ENCODE measurements at places on chromosomes 12 and 14. TPM values are rescaled to one million over a fixed set of nuclear protein-coding genes. Genes with fewer than 3 reads are reported as not detected.
A peak's percentile ranks its signal among the peaks of the same experiment; 100 is the strongest.

DNA sequence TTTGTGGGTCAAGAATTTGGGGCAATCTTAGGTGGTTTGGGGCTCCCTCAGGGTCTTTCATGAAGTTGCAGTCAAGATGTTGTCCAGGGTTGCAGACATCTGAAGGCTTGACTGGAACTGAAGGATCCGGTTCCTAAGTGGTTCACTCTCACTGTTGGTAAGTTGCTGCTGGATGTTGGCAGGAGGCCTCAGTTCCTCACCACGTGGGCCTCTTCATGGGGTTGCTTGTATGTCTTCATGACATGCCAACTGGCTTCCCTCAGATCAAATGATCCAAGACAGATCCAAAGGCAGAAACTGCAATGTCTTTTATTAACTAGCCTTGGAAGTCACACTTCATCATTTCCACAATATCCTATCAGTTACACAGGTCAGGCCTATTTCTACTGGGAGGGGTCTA lies 49.2 kb downstream of the ARF6 start:
- no peak overlapping the region for H3K4me3 ChIP-seq
- no peaks in the 10 kb centered on the region for H3K36me3 ChIP-seq
- H3K4me1 ChIP-seq = no peaks in the 10 kb centered on the region
- no peaks in the 10 kb centered on the region for H3K27me3 ChIP-seq
- no peak overlapping the region for H3K27ac ChIP-seq

PPP1R36 gene
- not detected for total RNA-seq

PGF gene
- 7.9 TPM for total RNA-seq

KRT72 gene
- total RNA-seq = not detected

GLIPR1L1 gene
- not detected for total RNA-seq

CHST11 gene
- total RNA-seq = 1.0 TPM

SCNN1A gene
- 0.40 TPM for total RNA-seq

DNA sequence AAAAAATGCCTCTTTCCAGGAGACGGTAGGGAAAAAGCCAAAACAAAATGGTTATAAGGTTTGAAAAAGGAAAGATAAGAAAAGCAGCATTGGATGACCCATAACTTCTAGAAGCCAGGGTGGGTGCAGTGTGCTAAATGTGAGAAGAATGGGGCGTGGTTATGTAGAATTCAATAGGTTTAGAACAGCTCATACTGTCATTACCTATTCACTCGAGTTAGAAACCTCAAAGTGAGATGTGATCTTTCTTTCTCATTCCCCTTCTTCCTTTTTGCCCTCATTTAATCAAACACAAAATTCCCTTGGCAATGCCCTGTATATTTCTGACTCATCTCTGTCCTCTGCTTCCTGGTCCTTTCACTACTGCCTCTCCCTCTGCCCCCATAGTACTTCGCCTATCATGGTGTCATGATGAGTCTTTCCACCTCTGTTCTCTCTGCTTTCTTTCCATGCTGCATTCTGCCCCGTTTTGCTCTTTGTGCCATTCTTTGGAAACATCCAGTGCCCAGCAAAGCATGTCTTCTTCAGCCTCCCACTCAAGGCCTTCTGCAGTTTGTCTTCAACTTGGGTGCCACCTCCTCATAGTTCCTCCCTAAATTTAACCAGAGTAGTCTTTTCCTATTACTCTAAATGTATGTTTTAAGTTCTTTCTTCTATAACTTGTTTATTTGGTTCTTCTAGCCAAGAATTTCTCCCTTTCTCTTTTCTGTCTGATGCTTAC lies 496.3 kb downstream of the NRXN3 start:
- no peak overlapping the region for H3K4me3 ChIP-seq
- H3K27me3 ChIP-seq = no peaks in the 10 kb centered on the region
- H3K27ac ChIP-seq = no peak overlapping the region
- no peaks in the 10 kb centered on the region for H3K36me3 ChIP-seq
- H3K4me1 ChIP-seq = no peaks in the 10 kb centered on the region
- DNase-seq = no peak

- H3K4me1 ChIP-seq = peaks cover 16% of the 10 kb centered on the region
- no peaks in the 10 kb centered on the region for H3K27me3 ChIP-seq
- no peak overlapping the region for H3K27ac ChIP-seq
- DNase-seq = peak; percentile 17
- no peak overlapping the region for H3K4me3 ChIP-seq
- H3K36me3 ChIP-seq = no peaks in the 10 kb centered on the region
These were observed 171.6 kb downstream of the CALM1 start for GRCh38 chr14:90568405-90568804.

- H3K4me3 ChIP-seq = no peak overlapping the region
- H3K36me3 ChIP-seq = no peaks in the 10 kb centered on the region
These were observed 54.9 kb downstream of the SMUG1 start for GRCh38 chr12:54133772-54134375.

RIMBP2 gene
- total RNA-seq = 0.41 TPM

PIWIL1 gene
- not detected for total RNA-seq

PRICKLE1 gene
- total RNA-seq = 2.5 TPM

GRCh38 chr12:106276032-106276740 lies 26.3 kb upstream of the TCP11L2 start:
- no peaks in the 10 kb centered on the region for H3K27me3 ChIP-seq
- no peak for DNase-seq
- H3K36me3 ChIP-seq = no peaks in the 10 kb centered on the region
- no peak overlapping the region for H3K27ac ChIP-seq
- H3K4me1 ChIP-seq = peaks cover 6% of the 10 kb centered on the region

KRT78 gene
- total RNA-seq = not detected

DNA sequence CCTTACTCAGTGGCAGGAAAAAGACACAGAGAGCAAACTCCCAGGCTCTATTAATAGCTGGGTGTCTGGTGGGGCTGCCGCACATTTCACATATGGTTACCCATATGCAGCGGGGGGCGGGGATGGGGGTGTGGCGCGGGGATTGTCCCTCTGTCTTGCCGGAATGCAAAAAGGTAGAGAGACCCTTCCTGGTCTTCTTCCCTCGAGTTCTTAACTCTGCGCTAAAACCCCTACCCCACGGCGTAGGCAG lies 1.7 kb downstream of the PRMT8 start:
- peaks cover 2% of the 10 kb centered on the region for H3K27me3 ChIP-seq
- H3K27ac ChIP-seq = no peak overlapping the region
- H3K4me3 ChIP-seq = peak overlapping the region; percentile 46
- peaks cover 6% of the 10 kb centered on the region for H3K4me1 ChIP-seq
- no peaks in the 10 kb centered on the region for H3K36me3 ChIP-seq
- DNase-seq = no peak
